Activated T-helper 2 cell treated with anti-CD3 and anti-CD28 coated beads, Interferon-gamma antibody, Interleukin-2, Interleukin-4, amounts not matched to agents 10 μg/mL and 5 μg/mL and 100 μg/mL, durations not matched to agents 14 hours and 24 hours and 36 hours (primary cell): ENCODE measurements at places on chromosomes 6 and 20. TPM values are rescaled to one million over a fixed set of nuclear protein-coding genes. Genes with fewer than 3 reads are reported as not detected.
A peak's percentile ranks its signal among the peaks of the same experiment; 100 is the strongest.

GRCh38 chr6:89597988-89598387 lies 40.6 kb downstream of the LYRM2 start:
- H3K36me3 ChIP-seq: peaks cover 14% of the 10 kb centered on the region
- H3K4me3 ChIP-seq: no peak overlapping the region
- H3K27me3 ChIP-seq: no peaks in the 10 kb centered on the region
- H3K4me1 ChIP-seq: peaks cover 29% of the 10 kb centered on the region
- no peak for DNase-seq
- no peak overlapping the region for H3K27ac ChIP-seq

DNA sequence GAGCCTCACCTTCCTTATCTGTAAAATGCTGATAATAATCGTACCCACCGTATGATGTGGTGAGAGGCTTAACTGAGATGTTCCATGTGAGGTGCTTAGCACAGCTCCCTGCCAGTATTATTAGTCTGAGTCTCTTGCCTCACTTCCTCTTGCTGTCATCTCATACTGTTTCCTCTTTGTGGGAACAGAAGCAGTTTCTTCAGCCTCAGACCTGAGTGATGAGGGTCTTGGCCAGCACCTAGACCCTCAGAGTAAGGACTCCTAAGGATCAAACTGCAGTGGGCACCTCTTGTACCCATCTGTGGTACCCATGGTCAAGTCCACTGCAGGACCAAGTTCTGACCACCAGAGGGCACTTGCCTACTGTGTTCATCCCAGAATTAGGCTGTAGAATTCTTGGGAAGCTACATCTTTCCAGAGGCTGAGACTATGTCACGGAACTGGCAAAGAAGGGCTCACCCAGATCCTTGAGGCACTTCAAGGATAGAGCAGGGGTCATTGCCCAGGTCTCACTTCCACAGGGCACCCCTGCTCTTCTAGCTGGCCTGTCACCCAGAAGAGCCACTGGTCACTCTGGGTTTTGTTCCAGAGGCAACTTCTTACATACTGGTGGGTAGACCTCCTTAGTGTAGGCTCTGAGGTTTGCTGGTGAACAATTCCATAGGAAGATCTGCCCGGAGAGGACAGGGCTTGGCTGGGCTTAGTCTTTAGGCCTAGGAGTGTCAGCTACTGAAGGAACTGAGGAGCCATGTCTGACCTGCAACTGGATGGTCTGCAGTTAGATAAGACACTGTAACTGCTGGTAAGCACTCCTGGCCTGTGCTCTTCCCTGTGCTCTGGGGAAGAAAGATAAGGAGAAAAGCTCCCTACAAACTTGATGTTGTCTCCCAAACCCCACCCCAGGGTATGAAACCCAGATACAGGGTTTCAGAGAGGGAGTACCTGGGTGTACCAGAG lies 20.6 kb upstream of the SGK2 start:
- H3K4me1 ChIP-seq: peaks cover 2% of the 10 kb centered on the region
- no peaks in the 10 kb centered on the region for H3K36me3 ChIP-seq
- no peak overlapping the region for H3K4me3 ChIP-seq
- DNase-seq: peak; percentile 14
- no peaks in the 10 kb centered on the region for H3K27me3 ChIP-seq

The CENPW gene
- total RNA-seq: 54.7 and 54.8 TPM in 2 replicates

GRCh38 chr6:26328265-26328844 lies 36.6 kb upstream of the BTN3A2 start:
- H3K4me1 ChIP-seq: peaks cover 52% of the 10 kb centered on the region
- no peak overlapping the region for H3K27ac ChIP-seq
- no peak for DNase-seq
- no peaks in the 10 kb centered on the region for H3K36me3 ChIP-seq
- peaks cover 16% of the 10 kb centered on the region for H3K27me3 ChIP-seq
- peak overlapping the region; percentile 76 for H3K4me3 ChIP-seq

- no peaks in the 10 kb centered on the region for H3K36me3 ChIP-seq
- H3K4me3 ChIP-seq: no peak overlapping the region
- no peaks in the 10 kb centered on the region for H3K27me3 ChIP-seq
- no peak overlapping the region for H3K27ac ChIP-seq
- no peak for DNase-seq
Observed at GRCh38 chr6:4319981-4320683, 184.8 kb upstream of the ECI2 start.

The SSTR4 gene
- total RNA-seq: not detected in 2 replicates

- H3K27ac ChIP-seq: no peak overlapping the region
- no peaks in the 10 kb centered on the region for H3K4me1 ChIP-seq
- H3K4me3 ChIP-seq: no peak overlapping the region
Observed at GRCh38 chr6:6414931-6415330, 94.5 kb upstream of the F13A1 start.

- no peak overlapping the region for H3K27ac ChIP-seq
- H3K4me1 ChIP-seq: peaks cover 6% of the 10 kb centered on the region
- no peak overlapping the region for H3K4me3 ChIP-seq
- no peaks in the 10 kb centered on the region for H3K36me3 ChIP-seq
- no peaks in the 10 kb centered on the region for H3K27me3 ChIP-seq
- DNase-seq: no peak
Observed at GRCh38 chr6:87375315-87375714, 30.7 kb downstream of the C6orf163 start.

The FHL5 gene
- not detected in 2 replicates for total RNA-seq

- no peak overlapping the region for H3K4me3 ChIP-seq
- no peak overlapping the region for H3K27ac ChIP-seq
- no peaks in the 10 kb centered on the region for H3K4me1 ChIP-seq
- no peaks in the 10 kb centered on the region for H3K36me3 ChIP-seq
Observed at GRCh38 chr6:140538926-140539325, 1164.5 kb upstream of the CITED2 start.

- H3K36me3 ChIP-seq: peaks cover 4% of the 10 kb centered on the region
- no peak overlapping the region for H3K4me3 ChIP-seq
- no peaks in the 10 kb centered on the region for H3K27me3 ChIP-seq
- peaks cover 40% of the 10 kb centered on the region for H3K4me1 ChIP-seq
Observed at GRCh38 chr6:138970856-138971425, 17.1 kb downstream of the REPS1 start.

DNA sequence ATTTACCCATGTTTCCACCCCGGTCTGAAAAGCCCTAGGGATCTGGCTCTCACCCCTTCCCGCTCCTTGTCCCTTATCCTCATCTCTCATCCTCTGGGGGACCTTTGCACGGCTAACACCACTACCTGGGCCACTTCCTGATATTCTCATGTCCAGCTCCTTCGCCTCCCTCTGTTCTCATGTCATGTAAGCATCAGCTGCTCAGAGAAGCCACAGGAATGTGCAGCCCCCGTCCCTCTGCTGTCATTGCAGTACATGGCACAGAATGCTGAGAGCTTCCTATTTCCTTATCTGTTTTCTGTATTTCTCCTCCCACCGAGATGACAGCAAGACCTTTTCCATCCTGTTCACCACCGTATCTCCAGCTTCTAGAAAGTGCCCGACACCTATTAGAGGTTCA lies 102.4 kb downstream of the MTHFD1L start:
- no peaks in the 10 kb centered on the region for H3K4me1 ChIP-seq
- H3K36me3 ChIP-seq: peaks cover 40% of the 10 kb centered on the region
- no peak overlapping the region for H3K27ac ChIP-seq
- no peak for DNase-seq

- peak overlapping the region; percentile 91 for H3K27ac ChIP-seq
- H3K4me3 ChIP-seq: no peak overlapping the region
- no peaks in the 10 kb centered on the region for H3K36me3 ChIP-seq
Observed at GRCh38 chr6:14875481-14876063, 370.3 kb upstream of the JARID2 start.

DNA sequence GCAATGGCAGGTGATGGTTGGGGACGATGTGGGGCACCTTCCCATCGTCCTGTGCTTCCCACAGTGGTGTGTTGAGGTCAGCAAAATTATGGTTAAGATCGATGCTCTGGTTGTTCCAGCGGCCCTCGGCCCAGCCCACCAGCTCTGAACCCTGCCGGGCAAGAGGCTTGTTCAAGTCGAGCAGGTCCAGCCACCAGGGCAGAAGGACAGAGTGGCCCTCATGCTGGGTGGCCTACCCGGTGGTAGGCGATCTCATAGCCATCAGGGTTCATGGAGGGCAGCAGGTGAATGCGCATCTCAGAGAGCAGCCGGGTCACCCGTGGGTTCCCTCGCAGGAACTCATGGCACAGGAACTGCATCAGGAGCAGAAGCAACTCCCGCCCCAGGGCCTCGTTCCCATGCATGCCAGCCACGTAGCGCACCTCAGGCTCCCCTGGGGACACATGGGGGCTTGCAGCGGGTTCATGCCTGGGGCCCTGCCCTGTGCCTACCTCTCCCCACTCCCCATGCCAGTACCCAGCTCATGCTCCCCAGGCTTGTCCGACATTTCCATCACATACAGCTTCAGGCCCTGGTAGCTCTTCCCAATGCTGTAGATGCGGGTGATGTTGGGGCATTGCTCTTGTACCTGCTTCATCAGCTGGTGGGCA lies 4.3 kb downstream of the CPXM1 start:
- H3K36me3 ChIP-seq: no peaks in the 10 kb centered on the region
- H3K27me3 ChIP-seq: peaks cover 39% of the 10 kb centered on the region
- DNase-seq: no peak
- H3K27ac ChIP-seq: no peak overlapping the region
- no peak overlapping the region for H3K4me3 ChIP-seq
- H3K4me1 ChIP-seq: peaks cover 12% of the 10 kb centered on the region
